ENCODE measurements at places on chromosomes 12 and 14. TPM values are rescaled to one million over a fixed set of nuclear protein-coding genes. Genes with fewer than 3 reads are reported as not detected.

DNA sequence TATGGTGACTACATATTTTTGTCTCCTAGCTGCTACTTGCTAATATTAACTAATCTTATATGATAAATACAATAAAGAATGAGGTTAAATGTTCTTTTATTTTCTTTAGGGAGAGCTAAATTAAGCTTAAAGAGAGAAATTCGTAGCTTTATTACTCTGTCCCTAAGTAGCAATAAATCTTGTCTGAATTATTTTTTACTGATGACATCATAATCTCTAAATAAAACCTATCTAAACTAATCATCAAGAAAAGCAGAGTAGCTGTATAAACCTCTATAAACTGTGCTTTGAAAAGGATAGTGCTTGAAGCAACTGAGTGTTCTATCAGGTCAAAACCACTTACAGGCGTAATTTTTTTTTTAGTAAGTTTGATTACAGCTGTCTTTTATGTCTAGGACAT is 42.5 kb downstream of the METTL25 start:
- H3K36me3 ChIP-seq: peaks cover 8% of the 10 kb centered on the region
- no peaks in the 10 kb centered on the region for H3K27me3 ChIP-seq
- H3K27ac ChIP-seq: no peak overlapping the region
- H3K4me3 ChIP-seq: no peak overlapping the region
- DNase-seq: no peak
- no peaks in the 10 kb centered on the region for H3K4me1 ChIP-seq

- H3K4me3 ChIP-seq: no peak overlapping the region
- DNase-seq: no peak
- H3K27me3 ChIP-seq: no peaks in the 10 kb centered on the region
- peaks cover 44% of the 10 kb centered on the region for H3K4me1 ChIP-seq
These were observed 73.8 kb downstream of the SUSD6 start for GRCh38 chr14:69685218-69685616.

GRCh38 chr12:59040656-59041055 is 120.4 kb upstream of the LRIG3 start:
- DNase-seq: no peak
- H3K4me1 ChIP-seq: peaks cover 66% of the 10 kb centered on the region
- peak overlapping the region; percentile 10 for H3K4me3 ChIP-seq
- peak overlapping the region; percentile 89 for H3K27ac ChIP-seq
- no peaks in the 10 kb centered on the region for H3K36me3 ChIP-seq

DNA sequence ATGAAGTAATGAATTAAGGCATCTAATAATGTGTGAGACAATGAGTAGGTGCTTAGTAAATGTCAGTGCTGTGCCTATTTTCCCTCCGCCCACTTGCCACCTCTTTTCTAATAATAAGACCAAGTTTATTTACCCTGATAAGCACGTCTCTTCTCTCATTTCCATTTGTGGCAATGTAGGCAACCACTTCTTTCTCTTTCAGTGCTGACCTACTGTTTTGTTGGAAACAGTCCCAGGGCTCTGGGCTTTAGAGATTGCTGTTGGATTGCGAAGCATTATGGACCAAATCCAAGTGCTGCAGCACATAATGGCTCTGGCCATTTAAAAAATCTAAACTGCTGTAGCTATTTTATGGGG is 141.3 kb upstream of the PLEKHG7 start:
- peak overlapping the region; percentile 28 for H3K27ac ChIP-seq
- H3K4me1 ChIP-seq: peaks cover 14% of the 10 kb centered on the region
- no peaks in the 10 kb centered on the region for H3K27me3 ChIP-seq
- no peak overlapping the region for H3K4me3 ChIP-seq
- peaks cover 2% of the 10 kb centered on the region for H3K36me3 ChIP-seq
- no peak for DNase-seq

DNA sequence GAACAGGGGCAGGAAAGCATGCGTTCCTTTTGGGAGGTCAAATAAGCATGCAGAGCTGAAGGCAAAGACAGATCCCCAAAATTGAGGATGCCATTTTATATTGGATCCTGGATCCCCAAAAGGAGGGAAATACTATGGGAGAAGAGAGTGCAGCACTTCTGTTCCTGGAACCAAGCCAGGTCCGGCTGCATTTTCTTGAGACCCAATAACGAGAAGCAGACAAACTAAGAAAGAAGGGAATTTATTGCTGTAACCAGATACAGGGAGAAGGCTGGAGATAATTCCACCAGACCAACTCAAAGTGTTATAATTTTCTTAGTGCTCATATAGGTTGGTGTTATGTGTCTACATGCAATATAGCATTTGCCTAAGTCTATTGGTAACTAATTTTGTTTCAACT is 60.8 kb downstream of the PDE6H start:
- no peaks in the 10 kb centered on the region for H3K36me3 ChIP-seq
- no peak overlapping the region for H3K4me3 ChIP-seq
- H3K27ac ChIP-seq: no peak overlapping the region

DNA sequence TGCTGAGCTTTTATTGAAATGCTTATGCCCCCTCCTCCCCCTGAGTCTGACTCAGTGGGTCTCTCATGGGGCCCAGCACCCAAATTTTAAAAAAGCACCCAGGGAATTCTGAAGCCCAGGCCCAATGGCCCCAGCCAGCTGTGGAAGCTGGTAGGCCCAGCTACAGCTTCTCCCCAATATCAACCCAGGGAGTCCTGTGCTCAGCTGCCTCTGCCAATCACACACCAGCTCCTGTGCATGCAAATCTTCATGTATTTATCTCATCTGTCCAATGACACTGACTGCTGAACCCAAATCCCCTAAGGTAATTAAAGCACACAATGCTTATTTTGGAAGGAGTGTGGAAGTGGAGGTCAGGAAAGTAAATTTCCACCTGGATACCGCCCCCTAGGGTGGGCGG is 76.3 kb downstream of the CCDC88C start:
- H3K27me3 ChIP-seq: no peaks in the 10 kb centered on the region
- H3K4me3 ChIP-seq: no peak overlapping the region
- no peaks in the 10 kb centered on the region for H3K4me1 ChIP-seq
- no peaks in the 10 kb centered on the region for H3K36me3 ChIP-seq
- DNase-seq: no peak

- no peak overlapping the region for H3K27ac ChIP-seq
- peaks cover 21% of the 10 kb centered on the region for H3K27me3 ChIP-seq
- no peak overlapping the region for H3K4me3 ChIP-seq
- H3K4me1 ChIP-seq: peaks cover 3% of the 10 kb centered on the region
These were observed 1.3 kb downstream of the SDR9C7 start for GRCh38 chr12:56932867-56933266.

DNA sequence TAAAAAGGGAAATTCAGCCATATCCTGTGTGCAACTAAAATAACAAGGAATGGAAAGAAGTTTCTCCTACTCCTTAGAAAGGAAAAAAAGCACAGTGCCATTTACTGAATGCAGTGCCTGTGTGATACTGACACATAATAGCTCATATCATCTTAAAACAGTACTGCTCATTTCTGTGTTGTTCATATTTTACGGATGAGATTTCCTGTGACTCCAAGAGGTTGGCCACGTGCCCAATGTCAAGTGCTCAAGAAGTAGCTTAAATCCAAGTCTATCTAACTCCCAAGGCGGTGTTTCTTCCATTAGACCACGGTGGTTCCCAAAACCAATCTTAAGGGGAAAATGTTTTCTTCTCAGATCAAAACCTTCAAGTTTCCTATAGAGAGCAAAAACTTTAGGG is 20.0 kb downstream of the MAP3K9 start:
- DNase-seq: no peak
- no peak overlapping the region for H3K27ac ChIP-seq

ASCL1 gene
- total RNA-seq: not detected

CCDC38 gene
- not detected for total RNA-seq

PLXNC1 gene
- total RNA-seq: 1.1 TPM

OAS3 gene
- total RNA-seq: not detected
